Lower lobe of right lung (tissue), 2 donors: ENCODE measurements at places on chromosomes 4 and X. TPM values are rescaled to one million over a fixed set of nuclear protein-coding genes. Genes with fewer than 3 reads are reported as not detected.

RBM46 gene
- total RNA-seq, result not detected

TXLNG gene
- 11.2 TPM for total RNA-seq

RTL3 gene
- total RNA-seq, result not detected

DNA sequence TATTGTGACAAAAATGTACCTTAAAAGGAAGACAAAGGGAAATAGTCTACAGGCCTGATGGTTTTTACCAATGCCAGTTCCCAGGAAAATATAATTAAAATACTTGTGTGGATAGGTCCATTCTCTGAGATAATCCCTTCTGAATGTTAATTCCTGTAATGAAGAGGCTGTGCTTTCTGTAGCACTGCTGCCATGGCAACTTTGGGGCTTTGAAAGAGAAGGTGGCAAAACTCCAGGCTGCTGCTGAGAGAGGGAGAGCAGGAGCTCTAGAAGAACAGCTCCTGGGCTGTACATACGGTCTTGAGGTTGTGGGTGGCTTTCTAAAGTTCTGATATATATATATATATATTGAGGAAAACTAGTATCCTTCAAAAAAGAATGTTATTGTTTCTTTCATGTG, 125.4 kb downstream of the PDLIM5 start:
- no peak for DNase-seq

STAG2 gene
- total RNA-seq, result 88.2 TPM

GRCh38 chr4:80484712-80485111, 149.2 kb downstream of the CFAP299 start:
- no peak for DNase-seq

DNA sequence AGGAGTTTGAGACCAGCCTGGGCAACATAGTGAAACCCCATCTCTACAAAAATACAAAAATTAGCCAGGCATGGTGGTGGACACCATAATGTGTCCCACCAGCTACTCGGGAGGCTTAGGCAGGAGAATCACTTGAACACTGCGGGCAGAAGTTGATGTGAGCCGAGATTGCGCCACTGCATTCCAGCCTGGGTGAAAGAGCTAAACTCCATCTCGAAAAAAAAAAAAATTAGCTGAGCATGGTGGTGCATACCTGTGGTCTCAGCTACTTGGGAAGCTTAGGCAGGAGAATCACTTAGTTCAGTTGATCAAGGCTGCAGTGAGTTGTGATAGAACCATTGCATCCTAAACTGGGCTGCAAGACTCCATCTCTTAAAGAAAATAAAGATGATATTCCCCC, 91.2 kb downstream of the PLS3 start:
- no peak for DNase-seq

DNA sequence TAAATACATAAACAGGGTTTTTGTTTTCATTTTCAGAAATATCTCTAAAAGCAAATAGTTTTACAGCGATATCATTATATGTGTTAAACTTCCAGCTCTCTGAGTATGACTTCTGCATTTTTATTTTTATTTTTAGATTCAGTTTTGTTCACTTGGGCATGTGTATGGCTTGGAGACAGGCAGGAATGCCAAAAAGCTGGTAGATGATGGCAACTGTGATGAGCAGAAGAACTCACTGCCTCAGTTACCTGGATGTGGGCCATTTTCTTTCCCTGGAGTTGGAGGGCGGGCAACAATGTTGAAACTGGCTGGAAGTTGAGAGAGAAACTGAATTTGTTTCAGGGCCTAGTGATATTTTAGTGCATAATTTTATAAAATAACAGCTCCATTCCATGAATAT, 266.4 kb downstream of the ARHGAP24 start:
- no peak for DNase-seq

DNA sequence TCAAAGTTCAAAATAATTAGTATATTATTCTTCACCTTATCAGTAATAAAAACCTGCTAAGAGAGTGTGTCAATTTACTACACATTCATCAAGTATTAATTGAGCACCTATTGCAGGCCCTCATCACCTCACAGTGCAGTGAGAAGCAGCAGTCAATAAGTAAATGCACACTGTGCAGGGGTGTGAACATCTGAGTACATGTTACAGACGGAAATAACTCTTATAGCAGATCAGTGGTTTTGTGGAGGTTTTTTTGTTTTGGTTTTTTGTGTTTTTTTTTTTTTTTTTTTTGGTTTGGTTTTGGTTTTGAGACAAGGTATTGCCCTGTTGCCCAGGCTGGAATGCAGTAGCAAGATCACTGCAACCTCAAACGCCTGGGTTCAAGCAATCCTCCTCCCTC, 20.3 kb downstream of the KLF3 start:
- no peak for DNase-seq

PABPC1L2A gene
- not detected for total RNA-seq

DNA sequence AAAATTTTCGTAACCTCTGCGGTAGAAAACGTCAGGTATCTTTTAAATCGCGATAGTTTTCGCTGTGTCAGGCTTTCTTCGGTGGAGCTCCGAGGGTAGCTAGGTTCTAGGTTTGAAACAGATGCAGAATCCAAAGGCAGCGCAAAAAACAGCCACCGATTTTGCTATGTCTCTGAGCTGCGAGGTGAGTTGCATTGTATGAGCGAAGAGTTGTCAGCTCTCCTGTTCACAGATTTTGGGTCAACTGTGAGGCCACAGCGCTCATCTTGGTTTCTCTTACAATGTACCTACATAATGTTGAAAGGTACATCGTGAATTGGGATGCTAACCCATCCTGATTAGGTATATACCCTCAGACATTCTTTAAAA, 486 bp downstream of the CLCN3 start:
- DNase-seq, result no peak

SSX4 gene
- not detected for total RNA-seq

GRCh38 chrX:133561251-133561650, 146.0 kb upstream of the GPC4 start:
- DNase-seq, result no peak

GRCh38 chrX:10755439-10756334, 135.3 kb upstream of the MID1 start:
- no peak for DNase-seq

DNA sequence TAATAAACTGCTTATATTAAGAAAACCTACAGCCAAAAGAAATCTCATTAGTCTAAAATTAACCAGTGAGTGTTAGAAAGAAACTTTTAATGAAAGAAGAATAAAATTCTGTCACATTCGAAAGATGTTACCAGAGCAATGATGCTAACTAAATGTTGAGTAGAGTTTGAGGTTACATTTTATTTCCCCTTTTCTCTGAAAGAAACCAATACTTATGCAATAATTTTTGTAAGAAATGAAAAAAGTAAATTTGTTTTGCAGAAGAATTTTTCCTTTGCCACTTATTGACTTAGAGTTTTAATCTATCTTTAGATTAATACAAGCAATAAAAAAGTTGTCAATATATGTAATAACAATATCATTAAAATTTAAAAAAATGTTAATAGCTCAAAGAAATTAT, 574.0 kb upstream of the GALNTL6 start:
- no peak for DNase-seq
